H7 (cell line): ENCODE measurements at places on chromosomes 16 and 17. TPM values are rescaled to one million over a fixed set of nuclear protein-coding genes. Genes with fewer than 3 reads are reported as not detected.

Gene HS3ST2
- 0.24 TPM in 1 of 2 replicates, not detected in the other for total RNA-seq

DNA sequence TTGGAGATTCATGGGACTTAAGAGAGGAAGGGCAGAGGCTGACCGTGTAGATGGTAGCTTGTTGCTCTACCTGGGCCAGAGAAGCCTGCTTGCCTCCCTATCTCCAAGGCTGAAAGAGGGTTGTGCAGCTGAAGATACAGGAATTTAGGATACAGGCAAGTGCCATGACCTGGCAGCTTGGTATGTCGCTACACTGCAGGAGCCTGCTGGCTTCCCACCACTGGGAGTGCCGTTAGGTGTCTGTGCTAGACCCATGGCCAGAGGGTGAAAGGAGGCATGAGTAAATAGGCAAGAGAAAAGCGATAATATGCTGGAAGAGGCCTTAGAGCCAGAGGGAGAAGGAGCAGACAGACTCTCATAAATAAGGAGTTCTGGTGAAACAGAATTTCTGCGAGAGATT, 10.6 kb downstream of the NAA60 start:
- peak; percentile 57 for DNase-seq

GRCh38 chr17:9615486-9615885, 29.8 kb upstream of the USP43 start:
- DNase-seq = no peak

Gene KRTAP4-6
- not detected in 2 replicates for total RNA-seq

Gene PMM2
- 36.5 and 49.1 TPM in 2 replicates for total RNA-seq
